ENCODE measurements at places on chromosomes 4 and X. TPM values are rescaled to one million over a fixed set of nuclear protein-coding genes. Genes with fewer than 3 reads are reported as not detected.

CLDN34 gene
- not detected for total RNA-seq

CLDN22 gene
- not detected for total RNA-seq

GRCh38 chr4:616091-616490 lies 9.3 kb upstream of the PDE6B start:
- no peak for DNase-seq

GRCh38 chr4:5926598-5926997 lies 33.7 kb upstream of the CRMP1 start:
- peak; percentile 56 for DNase-seq

- DNase-seq = no peak
Observed at GRCh38 chr4:181432335-181432734, 810.9 kb upstream of the TENM3 start.

- DNase-seq = no peak
Observed at GRCh38 chr4:187552781-187553180, 442.8 kb upstream of the ZFP42 start.

DNA sequence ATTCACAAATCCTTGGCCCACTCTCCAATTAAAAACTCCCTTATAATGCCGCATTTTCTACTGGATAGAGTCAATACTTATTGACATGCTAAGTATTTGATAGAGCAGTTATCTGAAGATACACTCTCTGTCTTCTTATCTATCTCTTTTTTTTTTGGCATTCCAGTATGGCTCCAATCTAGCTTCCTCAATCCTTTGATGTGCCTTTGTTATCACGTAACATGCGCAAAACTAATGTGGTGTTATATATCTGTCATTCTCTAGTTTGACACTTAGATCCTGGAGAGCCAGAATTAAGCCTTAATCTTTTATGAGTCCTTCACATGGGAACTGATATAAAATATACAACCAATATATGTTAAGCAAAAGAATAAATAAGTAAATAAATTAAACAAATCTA lies 54.7 kb downstream of the VSIG4 start:
- DNase-seq = no peak

DNA sequence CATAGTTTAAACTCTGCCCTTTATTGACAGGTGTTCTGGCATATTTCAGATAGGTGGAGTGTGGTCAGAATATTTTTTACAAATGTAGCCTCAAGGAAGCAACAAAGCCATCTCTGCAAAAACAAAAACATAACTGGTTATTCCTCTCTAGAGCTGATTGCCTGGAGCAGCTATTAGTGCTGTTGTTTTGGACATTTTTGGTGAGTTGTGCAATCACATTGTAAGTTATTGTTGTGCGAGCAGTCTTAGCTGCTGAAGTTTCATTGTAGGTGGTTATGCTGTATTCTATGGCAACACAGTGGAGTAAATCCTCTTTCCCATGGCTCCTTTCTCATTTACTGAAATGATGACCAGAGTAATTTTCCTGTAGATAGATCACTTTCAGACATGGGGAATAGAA lies 1413.0 kb downstream of the PCDH7 start:
- DNase-seq = no peak

GRCh38 chr4:156971165-156971675 lies 379 bp downstream of the PDGFC start:
- peak; percentile 89 for DNase-seq

- peak; percentile 82 for DNase-seq
Observed at GRCh38 chr4:4871573-4872313, 12.3 kb downstream of the MSX1 start.

- no peak for DNase-seq
Observed at GRCh38 chr4:173171987-173172386, 3.4 kb downstream of the GALNT7 start.

GRCh38 chr4:8215001-8215427 lies 15.9 kb downstream of the SH3TC1 start:
- DNase-seq = no peak

DNA sequence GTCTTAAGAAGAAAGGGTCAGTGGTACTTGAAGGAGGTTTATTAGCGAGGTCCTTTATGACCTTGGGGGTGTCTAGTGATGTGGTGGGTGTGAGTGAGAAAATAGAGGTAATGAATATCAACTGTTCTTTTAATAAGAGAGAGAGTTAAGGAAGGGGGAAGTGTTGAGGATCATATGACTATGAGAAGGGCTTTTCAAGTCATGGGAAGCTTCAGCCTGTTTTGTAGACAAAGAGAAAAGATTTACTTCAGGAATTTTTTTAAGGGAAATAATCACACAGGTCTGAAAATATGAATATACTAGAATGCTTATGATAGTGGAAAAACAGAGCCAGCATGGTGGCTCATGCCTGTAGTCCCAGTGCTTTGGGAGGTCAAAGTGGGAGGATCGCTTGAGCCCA lies 41.3 kb upstream of the MTMR1 start:
- DNase-seq = no peak

GRCh38 chr4:87967193-87967592 lies 8.3 kb upstream of the SPP1 start:
- no peak for DNase-seq

GRCh38 chrX:88560673-88561330 lies 186.2 kb upstream of the CPXCR1 start:
- no peak for DNase-seq
